ENCODE measurements at places on chromosomes 16 and 17.
A peak's percentile ranks its signal among the peaks of the same experiment; 100 is the strongest.

GRCh38 chr16:1884155-1884760, 12.3 kb upstream of the MEIOB start:
- no peak for ATAC-seq

DNA sequence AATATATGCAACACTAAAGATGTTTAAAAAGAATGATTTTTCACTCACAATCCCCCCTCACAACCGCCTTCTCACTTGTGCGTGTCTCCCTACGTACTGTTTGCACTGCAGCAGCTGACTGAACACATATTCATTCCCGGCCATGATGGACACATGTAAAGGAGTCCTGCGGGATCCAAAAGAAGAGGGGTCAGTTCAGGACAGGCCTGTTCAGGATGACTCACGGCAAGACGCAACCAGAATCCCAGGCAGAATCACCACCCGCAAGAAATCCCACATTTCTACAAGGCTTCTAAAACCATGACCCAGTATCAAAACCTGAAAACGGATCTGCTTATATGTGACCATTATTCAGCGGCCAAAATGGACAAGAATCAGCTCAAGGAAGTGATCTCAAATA, 52.3 kb downstream of the CYB5D2 start:
- no peak for ATAC-seq

- ATAC-seq: no peak
Observed at GRCh38 chr16:71896764-71897368, 1.5 kb downstream of the IST1 start.

DNA sequence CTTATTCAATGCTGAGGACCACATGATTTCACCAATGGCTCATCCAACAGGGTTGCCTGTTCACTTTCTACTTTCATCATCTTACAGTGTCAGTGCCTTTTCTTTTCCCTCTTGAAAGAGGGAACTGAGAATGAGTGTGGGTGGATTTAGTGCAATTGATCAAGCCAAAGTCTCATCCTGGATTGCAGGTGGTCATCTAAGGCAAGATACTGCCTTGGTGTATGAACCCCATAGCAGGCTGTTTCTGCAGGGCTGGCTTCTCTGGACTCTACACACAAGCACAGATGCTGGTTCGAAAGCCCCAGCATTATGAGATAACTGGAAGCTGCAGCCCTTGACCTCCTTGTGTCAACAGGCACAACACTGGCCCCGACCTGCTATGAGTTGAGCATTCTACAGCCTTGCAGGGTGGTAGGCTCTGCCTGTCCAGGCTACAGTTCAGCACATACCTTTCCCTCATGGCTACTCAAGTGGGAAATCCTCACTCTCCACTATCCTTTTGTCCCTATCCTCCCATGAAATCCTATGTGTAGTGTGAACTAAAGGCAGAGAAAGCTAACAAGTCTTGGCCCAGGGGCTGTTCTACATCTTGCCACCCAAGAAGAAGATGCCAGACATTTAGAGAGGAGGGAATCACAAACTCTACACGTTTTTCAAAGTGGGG, 358.7 kb downstream of the SLC39A11 start:
- ATAC-seq: peak; percentile 80

DNA sequence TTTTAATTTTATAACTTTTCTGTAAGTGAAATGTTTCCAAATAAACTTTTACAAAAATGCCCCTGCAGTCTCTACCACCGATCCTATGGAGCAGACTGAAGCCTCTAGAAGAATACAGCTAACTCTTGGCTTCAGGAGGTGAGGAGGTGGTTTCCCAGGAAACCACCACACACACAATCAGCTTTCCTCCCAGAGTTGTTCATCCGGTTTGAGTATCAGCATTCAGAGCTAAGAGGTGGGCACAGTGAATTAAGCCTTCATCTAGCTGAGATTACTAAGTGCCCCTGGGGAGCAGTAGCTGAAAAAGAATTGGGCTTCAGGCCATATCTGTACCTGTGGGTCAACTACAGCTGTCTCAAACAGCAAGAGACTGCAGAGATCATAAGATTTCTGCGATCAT, 139.7 kb downstream of the AATF start:
- no peak for ATAC-seq

DNA sequence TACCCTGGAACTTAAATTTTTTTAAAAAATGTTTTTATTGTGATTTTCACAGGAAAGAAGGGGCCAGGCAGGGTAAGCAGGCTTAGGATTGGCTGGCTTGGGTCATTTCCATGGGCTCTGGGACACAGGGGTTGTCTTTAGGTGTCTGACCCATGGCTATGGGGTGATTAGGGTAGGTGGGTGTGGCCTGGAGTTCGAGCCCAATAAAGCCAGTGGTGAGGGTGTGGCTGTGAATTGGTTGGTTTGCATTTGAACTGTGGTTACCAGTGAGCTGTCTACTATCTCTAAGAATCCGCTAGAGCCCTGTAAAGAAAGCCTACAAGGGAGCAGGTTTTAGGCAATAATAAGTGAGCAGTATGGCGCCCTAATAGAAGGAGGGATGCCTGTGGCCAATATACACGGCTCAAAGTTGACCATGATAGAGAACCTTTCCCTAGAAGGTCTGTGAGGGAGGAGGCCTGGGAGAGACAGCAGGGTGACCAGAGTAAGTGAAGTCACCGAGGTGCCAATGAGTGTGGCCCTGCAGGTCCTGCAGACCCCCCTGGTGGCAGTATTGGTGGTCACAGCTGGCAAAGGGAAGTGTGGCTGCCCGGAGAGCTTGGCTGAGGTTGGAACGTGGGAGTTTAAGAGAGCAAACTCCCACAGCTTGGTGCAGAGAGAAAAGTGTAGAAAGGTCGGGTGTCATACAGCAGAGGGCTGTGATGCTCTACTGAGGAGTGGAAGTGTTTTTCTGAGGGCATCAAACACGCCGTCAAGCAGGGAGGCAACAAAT, 454.0 kb downstream of the WWOX start:
- ATAC-seq: no peak
